ENCODE measurements at places on chromosomes 1 and 21. TPM values are rescaled to one million over a fixed set of nuclear protein-coding genes. Genes with fewer than 3 reads are reported as not detected.

PDC gene
- total RNA-seq: not detected

EFNA1 gene
- 0.88 TPM for total RNA-seq

ZYG11A gene
- total RNA-seq: under 0.01 TPM

DNA sequence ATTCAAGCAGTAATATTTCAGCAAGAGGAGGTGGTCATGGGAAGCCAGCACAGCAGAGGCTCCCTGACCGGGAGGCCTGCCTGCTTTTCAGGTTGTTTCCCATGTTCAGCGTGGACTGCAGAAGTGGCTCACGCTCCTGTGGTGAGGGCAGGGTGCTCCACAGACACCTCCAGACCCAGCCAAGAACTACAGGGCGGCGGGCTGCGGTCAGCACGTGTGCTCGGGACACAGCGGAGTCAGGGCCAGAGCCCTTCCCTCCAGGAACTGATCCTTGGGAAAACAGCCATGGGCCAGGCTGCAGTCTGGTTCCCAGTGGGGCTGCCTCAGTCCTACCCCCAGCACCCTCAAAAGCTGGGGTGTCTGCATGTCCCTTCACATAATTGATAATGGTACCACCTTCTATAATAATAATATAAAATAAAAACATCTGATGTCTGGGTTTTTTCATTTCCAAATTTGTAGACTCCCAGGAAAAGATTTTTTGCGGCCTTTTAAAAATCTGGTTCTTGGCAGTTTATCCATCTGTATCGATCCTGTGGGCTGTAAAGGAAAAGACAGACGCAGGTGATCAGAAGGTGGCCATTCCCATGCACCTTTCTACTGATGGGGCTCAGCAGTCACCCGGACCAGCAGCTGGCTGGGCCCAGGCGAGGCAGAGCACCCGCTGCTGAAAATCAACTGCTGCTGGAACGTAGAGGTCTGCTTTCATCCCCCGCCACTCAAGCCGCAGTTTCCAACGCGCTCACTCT lies 10.7 kb downstream of the THAP3 start:
- peak; percentile 68 for DNase-seq

GRCh38 chr1:41444785-41445184 lies 39.7 kb downstream of the EDN2 start:
- DNase-seq: no peak

DNA sequence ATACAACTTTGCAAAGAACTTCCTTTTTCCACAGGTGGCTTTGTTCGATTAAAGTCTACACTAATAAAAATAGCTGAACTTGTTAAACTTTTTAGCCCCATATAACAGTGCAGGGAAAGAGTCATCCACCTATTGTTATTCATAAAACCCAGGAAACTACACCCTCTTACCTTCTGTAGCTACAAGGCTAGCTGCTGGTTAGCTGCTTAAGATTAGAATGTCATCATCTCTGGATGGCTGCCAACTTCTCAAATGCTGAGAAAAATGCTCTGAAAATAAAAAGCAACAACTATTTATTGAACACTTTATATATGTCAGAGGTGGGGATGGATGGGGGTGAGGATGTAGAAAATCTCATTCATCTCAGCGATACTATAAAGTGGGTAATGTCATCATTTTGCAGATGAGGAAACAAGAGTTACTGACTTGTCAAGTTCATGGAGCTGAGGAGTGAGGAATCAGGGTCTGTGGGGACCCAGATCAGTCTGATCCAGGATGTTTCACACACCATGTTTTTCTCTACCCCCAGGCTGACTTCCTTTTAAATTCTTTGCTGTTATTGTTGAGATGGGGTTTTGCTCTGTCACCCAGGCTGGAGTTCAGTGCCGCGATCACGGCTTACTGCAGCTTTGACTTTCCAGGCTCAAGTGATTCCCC lies 17.1 kb downstream of the ATP5PF start:
- peak; percentile 47 for DNase-seq

DNA sequence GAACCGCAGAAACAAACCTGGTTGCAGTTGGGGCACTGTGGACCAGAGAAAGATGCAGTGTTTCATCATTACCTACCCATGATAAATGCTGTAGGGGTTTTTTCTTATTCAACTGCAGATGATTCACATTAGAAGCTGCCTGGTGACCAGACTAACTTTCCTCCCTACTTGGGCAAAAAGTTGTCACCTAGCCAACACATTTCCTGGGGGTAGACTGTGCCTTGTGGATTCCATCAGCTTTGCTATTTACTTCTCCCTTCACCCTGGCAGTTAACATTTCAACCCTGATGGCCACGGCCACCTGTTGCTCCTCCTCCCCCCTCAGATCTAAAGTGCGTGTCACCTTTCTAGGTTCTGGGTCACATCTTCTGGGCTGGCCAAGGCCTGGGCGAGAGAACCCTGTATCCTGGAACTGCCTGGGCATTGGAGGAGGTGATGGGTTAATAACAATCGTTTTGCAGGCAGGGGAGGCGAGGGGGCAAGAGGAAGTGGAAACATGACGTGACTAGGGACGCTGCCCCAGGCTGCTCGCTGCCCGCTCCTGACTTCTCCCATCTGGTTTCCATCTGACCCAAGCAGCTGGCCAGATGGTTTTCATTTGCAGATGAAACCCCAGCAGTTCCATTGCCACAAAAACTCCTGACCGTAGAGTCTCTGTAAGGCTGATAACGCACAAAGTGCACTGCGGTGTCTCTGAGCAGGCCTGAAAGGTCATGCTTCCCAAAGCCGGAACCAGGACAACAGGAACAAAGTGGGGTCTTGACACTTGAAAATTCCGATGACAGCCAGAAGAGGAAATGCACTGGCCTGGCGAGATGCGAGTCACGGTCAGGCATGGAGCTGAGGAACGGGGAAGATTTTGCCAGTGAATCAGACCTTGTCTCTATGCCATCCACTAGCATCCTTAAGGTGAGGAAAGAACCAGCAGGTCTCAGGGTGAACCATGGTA lies 36.6 kb downstream of the CAPZB start:
- DNase-seq: peak; percentile 87

DNA sequence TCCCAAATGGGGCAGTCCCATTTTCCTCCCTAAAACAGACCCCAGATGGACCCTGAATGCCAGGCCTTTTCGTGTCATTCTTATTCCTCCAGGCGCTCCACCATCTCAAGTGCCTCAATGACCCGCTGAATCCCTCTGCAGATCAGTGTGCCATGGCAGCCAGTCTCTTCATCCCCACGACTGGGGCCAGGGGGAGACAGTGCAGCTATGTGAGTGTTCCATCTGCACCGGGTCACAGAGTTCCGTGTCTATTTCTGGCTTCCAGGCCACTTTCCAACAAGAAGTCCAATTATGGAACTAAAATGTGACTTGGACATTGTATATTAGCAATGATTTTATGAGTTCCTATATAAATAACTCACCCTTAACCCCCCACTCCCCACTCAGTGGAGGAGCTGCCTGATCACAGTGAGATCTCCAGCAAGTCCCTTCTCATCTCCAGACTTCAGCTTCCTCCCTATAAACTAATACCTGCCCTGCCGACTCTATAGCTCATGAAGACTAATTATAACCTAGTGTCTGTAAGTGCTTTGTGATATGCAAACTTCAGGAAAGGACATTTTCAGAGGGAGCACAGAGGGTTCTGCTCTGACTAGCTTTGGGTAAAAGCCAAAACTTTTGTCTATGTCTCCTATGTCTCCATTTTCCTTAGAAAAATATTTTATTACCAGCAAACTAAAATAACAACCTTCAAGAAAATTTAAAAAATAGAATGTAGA lies 56.3 kb upstream of the NFASC start:
- no peak for DNase-seq

DNA sequence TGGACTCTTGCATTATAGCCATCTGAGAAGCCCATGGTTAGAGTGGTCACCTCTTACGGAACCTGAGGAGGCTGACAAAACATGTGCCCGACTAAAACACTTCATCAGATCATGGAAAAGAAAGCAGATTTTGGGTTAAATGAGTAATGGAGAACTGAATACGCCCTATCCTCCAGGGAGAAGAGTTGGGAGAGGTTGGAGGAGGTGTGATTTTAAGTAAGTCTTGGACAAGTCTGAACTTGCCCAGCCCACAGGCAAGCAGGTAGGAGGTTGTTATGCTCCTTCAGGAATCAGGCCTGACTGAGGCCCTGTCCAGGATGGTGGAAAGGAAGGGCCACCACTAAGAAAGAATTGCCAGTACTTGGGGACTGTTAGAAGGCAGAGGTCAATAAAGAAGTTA lies 255.8 kb downstream of the TGFB2 start:
- no peak for DNase-seq

GRCh38 chr1:35371506-35371905 lies 103.0 kb downstream of the ZMYM4 start:
- peak; percentile 52 for DNase-seq

DNA sequence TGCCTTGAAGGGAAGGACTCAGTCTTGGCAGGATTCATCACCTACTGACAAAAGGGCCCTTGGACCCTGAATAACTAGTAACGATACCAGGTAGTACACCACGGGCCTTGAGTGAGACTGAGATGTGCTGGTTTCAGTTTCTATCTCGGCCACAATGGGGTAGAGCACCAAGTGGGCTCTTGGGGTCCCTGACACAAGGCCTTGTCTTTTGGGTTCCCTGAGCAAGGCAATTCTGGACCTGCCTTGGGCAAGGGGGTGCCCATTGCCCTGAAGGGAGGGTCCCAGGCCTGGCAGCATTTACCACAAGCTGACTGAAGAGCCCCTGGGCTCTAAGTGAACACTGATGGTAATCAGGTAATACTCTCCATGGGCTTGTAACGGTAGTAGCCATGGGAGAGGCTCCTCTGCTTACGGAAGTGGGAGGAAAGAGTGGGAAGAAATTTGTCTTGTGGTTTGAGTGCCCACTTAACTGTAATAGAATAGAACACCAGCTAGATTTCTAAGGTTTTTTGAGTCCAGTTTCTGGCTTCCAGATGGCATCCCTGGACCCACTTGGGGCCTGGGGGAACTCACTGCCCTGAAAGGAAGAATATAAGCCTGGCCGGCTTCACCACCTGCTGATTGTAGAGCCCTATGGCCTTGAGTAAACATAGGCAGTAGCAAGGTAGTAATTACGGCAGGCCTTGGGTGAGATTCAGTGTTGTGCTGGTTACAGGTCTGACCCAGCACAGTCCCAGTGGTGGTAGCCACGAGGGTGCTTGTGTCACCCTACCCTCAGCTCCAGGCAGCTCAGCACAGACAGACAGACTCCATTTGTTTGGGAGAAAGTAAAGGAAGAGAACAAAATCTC lies 58.5 kb downstream of the WDR4 start:
- DNase-seq: no peak

DNA sequence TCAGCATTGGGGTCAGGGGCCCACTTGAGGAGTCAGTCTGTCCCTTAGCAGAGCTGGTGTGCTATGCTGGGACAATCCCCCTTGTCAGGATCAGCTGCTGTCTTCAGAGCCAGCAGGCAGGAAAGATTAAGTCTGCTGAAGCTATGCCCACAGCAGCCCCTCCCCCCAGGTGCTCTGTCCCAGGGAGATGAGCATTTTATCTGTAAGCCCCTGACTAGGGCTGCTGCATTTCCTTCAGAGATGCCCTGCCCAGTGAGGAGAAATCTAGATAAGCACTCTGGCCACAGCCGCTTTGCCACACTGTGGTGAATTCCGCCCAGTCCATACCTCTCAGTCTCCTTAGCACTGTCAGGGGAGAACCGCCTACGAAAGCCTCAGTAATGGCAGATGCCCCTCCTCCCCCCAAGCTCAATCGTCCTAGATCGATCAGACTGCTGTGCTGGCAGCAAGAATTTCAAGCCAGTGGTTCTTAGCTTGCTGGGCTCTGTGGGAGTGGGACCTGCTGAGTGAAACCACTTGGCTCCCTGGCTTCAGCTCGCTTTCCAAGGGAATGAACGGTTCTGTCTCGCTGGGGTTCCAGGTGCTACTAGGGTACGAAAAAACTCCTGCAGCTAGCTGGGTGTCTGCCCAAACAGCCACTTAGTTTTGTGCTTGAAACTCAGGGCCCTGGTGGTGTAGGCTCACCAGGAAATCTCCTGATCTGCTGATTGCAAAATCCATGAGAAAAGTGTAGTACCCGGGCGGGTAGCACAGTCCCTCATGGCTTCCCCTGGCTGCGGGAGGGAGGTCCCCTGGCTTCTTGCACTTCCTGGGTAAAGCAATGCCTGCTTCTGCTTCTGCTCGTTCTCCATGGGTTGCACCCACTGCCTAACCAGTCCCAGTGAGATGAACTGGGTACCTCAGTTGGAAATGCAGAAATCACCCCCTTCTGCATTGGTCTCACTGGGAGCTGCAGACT lies 25.1 kb upstream of the TP53BP2 start:
- DNase-seq: no peak

GRCh38 chr1:15184436-15185241 lies 31.1 kb downstream of the TMEM51 start:
- DNase-seq: no peak

Data from osteoblast (primary cell).